ENCODE measurements at places on chromosomes 1 and 21.

DNA sequence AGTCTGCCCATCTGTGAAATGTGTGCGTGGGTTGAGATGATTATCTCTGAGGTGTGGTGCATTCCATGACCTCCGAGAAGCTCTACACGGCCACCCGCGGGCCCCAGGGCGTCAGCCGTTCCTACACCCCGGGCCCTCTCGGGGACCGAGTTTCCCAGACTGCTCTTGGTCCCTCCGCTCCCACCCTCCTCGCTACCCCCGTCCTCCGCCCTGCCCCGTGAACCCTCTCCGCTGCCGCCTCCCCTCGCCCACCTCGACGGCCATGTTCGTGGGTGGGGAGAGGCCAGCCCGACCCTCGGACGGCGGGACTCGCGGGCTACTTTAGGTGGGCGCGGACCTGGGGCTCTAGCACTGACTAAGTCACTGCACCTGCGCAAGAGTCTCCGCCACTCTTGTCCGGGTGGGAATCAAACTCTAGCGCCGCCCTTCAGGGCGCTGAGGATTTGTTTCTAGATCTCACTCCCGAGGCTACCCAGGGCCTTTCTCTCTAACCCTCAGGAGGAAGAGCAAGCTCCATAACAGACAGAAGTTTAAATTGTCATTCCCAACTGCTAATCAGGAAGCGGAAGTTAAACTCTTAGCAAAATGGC is 47.7 kb upstream of the VWA5B1 start:
- no peak for DNase-seq

- no peak for DNase-seq
Measured at GRCh38 chr1:198417039-198417438, 123.4 kb downstream of the ATP6V1G3 start.

DNA sequence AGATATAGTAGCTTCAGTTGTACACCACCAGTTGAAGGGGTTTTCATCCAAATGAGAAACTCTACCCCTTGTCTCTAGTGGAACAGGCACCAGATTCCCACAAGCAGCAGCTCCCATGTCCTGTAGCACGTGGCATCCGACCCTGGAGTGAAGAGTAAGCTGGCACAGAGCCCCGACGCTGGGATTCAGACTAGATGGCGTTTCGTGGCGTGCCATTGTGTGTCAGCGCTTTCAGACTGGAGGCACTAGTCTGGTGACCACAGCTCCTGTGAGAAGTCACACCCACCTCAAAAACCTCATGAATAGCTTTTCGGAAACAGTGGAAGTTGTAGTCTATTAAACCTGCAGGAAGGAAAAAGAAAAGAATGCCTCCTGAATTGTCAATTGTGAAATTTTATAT is 20.2 kb downstream of the RRAGC start:
- no peak for DNase-seq

GRCh38 chr1:218472885-218473284 is 127.7 kb downstream of the TGFB2 start:
- no peak for DNase-seq

- no peak for DNase-seq
Measured at GRCh38 chr1:220239966-220240365, 32.3 kb downstream of the RAB3GAP2 start.

DNA sequence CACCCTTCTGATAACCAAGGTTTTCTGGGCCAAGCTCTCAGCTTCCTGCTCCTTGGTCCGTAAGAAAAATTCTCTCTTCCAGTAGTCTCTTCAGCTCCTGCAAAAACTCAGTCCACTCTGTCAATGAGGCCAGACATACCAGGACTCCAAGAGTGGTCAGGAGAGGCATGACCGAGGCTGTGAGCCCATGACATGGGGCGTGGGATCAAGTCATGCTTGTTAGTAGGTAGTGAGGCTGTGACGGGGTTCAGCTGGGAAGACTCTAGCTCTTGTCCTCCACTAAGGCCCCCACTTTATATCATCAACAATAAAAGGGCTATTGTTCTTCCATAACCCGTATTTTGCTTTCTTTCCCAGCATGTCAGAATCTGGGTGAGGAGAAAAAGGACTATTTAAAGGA is 10.1 kb upstream of the HCRTR1 start:
- no peak for DNase-seq

- no peak for DNase-seq
Measured at GRCh38 chr1:27368869-27369582, 2.3 kb upstream of the MAP3K6 start.

- no peak for DNase-seq
Measured at GRCh38 chr1:208772891-208773290, 528.7 kb upstream of the PLXNA2 start.

DNA sequence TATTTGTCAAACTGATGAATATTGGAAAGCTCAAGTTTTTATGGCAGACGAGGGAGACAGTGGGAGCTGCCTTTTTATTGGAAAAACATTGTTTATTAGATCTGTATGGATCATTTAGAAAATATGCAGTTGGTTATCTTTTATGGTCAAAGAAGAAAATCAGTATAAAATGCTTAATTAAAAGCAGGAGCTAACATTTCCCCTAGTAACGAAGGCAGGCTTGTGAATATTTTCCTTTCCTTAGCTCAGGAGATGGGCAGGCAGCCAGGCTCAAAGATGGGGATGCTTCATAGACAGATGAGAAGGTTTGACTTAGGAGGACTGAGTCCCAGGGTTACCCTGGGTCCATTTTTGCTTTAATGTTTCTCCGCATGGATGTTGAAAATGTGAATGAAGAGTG is 26.0 kb downstream of the ROR1 start:
- DNase-seq: no peak

GRCh38 chr21:15159382-15160020 is 94.7 kb upstream of the NRIP1 start:
- DNase-seq: no peak

GRCh38 chr1:115679141-115679611 is 37.4 kb downstream of the VANGL1 start:
- DNase-seq: no peak

DNA sequence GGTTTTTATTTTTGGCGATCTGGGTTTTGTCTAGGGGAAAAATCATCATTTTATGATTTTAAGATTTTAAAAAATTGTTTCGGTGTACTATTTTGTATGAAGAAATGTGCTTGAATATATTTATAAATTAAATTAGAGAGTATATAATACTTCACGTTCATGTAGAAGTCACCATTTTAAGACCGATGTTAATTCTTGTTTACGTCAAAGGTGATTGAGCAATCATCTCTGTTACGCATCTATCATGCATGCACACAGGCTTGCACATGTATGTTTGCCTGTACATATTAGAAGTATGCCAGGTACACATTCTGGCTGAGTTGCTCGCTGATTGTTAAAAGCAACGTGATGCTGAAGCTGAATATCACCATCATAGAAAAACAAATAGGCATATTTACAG is 54.7 kb downstream of the DYRK1A start:
- no peak for DNase-seq

DNA sequence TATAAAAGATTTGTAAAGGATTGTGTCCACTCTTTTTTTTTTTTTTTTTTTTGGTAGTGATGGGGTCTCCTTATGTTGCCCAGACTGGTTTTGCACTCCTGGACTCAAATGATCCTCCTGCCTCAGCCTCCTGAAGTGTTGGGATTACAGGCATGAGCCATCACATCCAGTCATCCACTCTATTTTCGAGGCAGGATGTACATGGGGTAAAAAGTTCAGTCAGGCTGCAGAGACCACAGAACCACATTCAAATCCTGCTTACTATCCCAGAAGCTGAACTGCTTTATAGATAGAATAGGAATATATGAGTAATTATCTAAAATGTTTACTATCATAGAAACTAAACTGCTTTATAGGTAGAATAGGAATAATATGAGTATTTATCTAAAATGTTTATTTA is 26.0 kb upstream of the KCNK2 start:
- DNase-seq: no peak

GRCh38 chr1:53651356-53651755 is 87.6 kb downstream of the GLIS1 start:
- no peak for DNase-seq

DNA sequence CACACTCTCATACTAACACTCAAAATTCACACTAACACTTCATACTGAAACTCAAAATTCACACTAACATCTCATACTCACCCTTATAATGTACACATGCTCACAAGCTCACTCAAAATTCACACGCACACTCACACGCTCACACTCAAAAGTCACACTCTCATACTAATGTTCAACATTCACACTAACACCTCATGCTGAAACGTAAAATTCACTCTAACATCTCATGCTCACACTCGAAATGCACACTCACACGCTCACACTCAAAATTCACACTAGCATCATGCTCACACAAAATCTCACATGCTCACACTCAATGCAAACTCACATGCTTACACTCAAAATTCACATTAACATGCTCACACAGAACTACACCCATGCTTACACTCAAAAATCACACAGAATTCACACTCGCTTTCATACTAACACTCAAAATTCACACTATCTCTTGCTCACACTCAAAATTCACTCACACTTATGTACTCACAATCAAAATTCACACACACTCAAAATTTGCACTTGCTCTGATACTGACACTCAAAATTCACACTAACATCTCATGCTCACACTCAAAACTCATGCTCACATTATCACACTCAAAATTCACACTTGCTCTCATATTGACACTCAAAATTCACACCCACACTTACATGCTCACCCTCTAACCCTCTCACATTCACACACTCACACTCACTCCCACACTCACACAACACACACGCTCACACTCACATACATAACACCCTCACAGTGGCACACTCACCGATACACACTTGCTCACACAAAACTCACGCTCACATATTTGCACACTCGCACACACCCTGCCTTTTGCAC is 264.4 kb upstream of the VAMP3 start:
- no peak for DNase-seq

GRCh38 chr1:50084389-50084788 is 24.3 kb upstream of the ELAVL4 start:
- no peak for DNase-seq

- no peak for DNase-seq
Measured at GRCh38 chr1:228376262-228376628, 30.4 kb downstream of the TRIM11 start.

DNA sequence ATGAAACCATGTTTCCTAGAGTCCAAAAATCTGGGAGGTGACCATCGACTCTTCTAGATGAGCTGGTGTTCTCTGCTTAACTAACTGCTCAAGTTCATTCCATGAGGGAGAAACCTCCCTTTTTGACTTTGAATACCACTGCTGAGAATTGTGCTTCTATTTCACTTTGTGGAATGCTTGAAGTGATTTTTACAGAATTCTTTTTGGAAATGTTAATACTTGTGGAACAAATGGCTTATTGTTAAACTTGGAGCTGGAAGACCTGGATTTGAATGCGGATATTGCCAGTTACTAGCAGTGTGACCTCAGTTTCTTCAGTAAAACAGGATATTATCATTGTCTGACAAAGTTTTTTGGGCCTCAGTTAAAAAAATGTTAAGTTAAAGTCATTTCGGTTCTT is 36.5 kb upstream of the APP start:
- no peak for DNase-seq

DNA sequence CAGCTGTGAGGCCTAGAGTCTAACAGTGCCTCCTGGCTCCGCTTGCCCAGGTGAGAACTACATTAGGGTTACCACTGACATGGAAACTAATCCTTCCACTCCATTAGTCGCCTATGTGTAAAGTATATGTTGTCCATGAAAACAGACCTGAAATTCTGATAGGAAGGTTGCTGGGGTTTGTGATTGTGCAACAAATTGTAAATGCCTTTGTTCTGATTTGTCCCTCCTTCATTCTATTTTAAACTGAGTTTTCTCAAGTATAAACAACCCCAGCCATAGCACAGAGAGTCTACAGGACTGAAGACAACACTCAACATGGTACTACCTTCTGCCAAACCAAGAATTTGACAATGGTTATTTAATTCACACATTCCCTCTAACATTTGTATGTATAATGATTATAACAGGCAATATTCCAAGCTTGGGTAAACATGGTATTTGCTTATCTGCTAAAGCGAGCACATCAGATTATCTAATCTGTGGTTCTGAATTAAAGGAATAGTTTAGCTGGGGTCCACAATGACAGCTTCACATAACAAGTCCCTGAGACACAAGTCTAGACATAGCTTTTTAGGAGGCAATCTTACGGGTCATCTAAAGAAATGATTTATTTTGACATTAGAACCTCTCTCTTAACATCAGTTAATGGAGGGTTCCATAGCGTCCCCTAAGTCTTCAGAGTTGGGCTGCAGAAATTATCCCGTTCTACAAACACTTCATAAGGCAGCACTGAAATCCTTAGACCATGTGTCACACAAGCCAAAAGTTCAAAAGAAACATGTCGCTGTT is 633.0 kb downstream of the SMYD3 start:
- no peak for DNase-seq

- no peak for DNase-seq
Measured at GRCh38 chr1:229033480-229033879, 237.4 kb upstream of the RAB4A start.

DNA sequence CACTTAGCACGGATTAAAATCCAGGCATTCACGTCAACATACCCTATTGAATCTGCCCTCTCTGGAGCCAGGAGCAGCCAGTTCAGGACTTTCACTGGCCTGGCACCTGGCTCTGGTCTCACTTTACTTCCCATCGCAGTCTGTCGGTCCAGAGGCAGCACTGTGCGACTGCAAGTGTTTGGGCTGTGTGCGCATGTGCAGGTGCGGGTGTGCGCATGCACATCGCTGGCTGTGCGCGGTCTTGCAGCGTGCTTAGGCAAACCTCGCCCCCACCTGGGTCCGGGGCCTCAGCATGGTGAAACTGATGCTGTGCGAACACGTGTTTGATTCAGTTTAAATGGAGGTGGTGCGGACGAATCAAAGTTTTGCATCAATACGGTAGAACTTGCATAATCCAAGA is 38.0 kb downstream of the ATF3 start:
- no peak for DNase-seq

DNA sequence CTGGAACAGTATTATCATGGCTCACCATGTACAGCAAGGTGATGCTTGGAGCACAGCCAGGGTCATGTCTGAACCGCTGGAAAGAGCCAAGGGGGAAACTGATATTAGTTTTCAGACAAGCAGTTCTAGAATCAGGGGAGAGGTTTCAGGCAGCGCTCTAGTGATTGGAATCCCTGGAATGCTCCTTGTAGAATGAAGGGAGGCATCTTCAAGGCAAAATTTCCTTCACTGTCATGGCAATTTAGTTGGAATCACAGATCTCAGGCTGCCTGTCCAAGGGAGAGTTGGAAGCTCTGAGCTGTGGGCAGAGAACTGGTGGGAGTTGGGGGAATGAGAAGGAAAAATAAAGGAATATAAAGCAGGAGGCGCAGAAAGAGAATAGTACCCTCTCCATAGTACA is 737.1 kb downstream of the PTPRU start:
- no peak for DNase-seq

GRCh38 chr1:59556398-59556797 is 258.4 kb upstream of the HOOK1 start:
- no peak for DNase-seq

GRCh38 chr1:7468248-7468647 is 302.8 kb upstream of the VAMP3 start:
- no peak for DNase-seq

DNA sequence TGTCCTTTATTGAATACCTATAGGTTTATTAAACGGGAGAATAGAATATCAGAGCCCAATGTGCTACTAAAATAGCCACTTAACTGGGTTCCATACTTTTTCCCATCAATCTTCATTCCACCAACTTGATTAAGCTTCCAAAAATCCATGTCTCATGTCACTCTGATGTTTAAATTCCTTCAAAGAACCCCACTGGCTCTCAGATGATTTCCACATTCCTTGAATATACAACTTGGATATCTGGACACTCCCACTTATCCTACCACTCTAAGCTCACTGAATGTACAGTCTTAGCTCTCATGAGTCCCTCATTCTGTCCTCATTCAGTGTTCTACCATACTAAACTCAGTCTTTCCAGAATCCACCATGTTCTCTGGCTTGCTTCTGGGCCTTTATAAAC is 21.1 kb downstream of the COL11A1 start:
- no peak for DNase-seq
